ENCODE measurements at places on chromosomes 2 and 18.
A peak's percentile ranks its signal among the peaks of the same experiment; 100 is the strongest.

- no peak for DNase-seq
These were observed 147.0 kb upstream of the LHCGR start for GRCh38 chr2:48902521-48902920.

- no peak for DNase-seq
These were observed 233.1 kb upstream of the MEX3C start for GRCh38 chr18:51430538-51430937.

GRCh38 chr18:25561918-25562317, 210.0 kb upstream of the ZNF521 start:
- DNase-seq, result no peak

DNA sequence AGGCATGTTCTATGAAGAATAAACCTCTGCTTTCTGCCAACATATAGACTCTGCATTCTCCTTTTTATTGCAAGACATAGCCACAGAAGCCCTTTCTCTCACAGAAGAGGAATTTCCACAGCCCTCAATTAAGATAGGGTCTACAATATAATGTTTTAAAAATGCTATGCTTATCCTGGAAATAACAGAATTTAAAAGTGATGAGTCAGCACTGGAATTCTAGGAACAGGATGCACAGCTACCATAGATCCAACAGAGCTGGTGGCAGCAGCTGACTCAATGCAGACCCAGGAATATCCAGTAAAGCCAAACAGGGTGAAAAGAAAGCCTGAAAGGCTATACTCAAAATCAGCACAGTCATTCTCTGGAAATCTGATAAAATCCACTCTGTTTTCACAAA, 866.9 kb downstream of the TRIB2 start:
- DNase-seq, result no peak

DNA sequence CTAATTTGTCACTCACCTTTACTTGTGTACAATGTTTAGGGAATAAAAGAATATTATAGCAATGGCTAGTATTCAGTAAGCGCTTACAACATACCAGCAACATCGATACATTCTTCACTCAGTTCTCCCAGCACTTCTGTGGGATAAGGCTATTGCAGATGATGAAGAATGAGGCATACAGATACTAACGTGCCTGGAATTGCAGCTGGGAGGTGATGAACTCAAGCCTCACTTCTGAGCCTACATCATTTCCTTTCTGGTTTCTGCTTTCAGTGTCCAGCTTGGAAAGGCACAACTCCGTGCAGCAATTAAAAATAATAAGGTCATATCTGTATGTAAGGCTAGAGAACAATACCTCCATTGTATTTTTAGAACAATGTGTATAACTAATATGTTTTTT, 95.4 kb upstream of the AQP4 start:
- DNase-seq, result no peak

GRCh38 chr2:54574860-54575247, 118.7 kb downstream of the SPTBN1 start:
- DNase-seq, result no peak

- peak; percentile 29 for DNase-seq
These were observed 67.7 kb downstream of the EPAS1 start for GRCh38 chr2:46364797-46365457.

DNA sequence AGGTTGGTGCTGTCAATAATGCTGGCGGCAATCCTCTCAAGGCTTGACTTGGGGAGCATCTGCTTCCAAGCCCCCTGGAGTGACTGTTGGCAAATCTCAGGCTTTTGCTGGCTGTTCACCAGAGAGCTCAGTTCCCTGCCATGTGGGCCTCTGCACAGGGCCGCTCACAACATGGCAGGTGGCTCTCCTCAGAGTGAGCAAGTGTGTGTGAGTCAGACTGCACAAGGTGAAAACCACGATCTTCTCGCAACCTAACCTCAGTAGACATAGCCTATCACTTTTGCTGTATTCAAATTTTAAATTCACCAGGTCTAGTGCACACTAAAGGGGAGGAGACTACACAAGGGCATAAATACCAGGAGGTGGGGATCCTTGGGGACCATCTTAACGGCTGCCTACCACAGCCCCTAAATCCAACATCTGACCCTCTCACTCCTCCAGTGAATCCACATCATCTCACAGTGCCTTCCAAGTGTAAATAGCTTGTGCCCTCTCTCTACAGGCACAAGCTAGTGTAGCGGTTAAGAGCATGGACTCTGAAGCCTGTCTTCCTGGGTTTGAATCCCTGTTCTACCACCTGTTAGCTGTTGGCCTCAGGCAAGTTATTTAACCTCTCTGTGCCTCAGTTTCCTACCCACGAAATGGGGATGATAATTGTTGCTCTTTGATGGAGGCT, 187.7 kb upstream of the CXCR4 start:
- DNase-seq, result peak; percentile 62

- no peak for DNase-seq
These were observed 322.3 kb upstream of the EPAS1 start for GRCh38 chr2:45974762-45975408.

- DNase-seq, result no peak
These were observed 22.5 kb upstream of the BOK start for GRCh38 chr2:241535871-241536655.

DNA sequence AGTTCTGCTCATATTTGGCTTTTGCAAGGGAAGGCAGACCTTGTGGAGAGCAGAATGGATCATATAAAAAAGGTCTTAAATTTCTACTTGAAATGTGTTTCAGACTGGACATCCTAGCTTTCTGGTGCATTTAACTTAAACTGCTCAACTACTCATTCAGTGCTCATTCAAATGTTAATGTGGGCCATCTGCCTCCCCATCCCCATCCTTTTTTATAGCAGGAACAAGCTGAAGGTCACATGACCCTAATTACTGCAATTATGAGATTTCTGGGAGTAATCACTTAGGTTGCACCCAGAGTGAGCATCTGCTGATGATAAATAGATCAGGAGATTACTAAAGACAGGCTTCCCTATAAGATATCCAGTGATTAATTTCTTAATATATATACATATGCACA, 96.1 kb downstream of the MAP2 start:
- peak; percentile 65 for DNase-seq

DNA sequence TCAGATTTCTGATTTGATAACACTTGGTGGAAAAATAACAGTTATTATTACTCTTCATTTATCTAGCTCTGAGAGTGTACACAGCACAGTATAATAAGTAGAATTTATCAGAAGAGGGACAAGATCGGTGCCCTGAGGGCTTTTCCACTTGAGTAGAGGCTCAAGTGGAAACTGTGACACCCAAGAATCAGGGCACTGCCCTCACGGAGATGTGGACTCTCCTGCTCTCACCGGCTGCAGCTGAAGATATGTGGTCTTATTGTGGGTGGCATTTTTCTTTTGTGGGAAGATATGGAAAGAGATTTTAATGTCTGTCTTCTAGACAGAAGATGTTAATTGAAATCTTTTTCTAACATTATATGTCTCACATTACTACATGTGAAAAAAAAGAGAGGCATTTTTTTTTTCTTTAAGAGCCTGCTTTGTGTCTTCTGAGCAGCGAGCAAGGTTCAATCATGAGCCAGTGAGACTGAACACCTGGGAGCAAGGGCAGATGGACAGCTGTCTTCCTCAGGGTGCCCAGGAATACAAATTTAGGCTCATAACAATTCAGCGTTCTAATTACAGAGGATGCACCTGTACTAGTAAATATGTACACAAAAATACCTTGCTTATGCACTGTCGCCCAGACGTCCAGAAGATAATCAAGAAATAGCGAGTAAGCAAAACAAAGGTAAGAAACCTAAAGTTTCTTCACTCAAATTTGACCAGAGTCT, 1098.2 kb upstream of the FANCL start:
- no peak for DNase-seq

GRCh38 chr2:179861416-179862067, at the start of gene ZNF385B:
Gene ZNF385B, minus strand, starts transcription at chr2:179861612.
- peak; percentile 33 for DNase-seq

DNA sequence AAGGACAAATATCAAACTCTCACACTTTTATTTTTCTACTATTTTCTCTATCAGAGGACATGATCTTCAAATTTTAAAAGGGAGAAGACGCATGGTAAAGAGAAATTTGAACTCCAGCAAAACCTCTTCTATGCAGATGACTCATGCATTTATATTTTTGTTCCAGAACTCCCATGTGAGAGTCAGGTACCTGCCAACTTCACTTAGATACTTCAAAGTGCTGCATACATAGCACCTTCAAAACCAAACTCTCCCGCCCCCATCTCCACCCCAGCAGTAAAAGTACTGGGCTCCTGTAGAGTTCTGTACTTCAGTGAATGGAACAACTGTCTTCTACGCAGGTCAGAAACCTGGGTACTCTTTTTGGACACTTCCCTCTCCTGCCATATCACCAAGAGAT, 398.3 kb downstream of the TGIF1 start:
- no peak for DNase-seq

GRCh38 chr2:207905546-207905945, 119.8 kb downstream of the PLEKHM3 start:
- DNase-seq, result no peak

GRCh38 chr2:241112592-241112991, 10.5 kb upstream of the MTERF4 start:
- DNase-seq, result no peak

DNA sequence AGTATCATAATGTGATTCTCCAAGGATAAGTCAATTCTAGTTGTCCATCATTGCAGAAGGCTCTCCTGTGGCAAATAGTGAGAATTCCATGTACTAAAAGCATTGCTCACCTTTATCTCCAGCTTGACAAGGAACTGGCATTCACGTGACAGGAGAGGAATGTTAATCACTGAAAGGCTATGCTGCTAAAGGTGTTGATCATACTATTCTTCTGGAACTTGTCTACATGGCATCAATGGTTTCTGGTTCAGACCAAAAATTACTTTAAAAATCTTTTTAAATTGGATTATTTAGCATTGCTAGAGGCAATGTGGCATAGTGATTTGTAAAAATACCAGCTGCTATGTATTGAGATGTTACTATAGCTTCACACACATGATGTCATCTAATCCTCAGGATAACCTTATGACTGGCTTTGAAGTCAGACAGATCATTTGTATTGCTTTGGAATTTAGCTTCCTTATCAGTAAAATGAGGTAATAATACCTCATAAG, 414.4 kb downstream of the MTX2 start:
- DNase-seq, result no peak

DNA sequence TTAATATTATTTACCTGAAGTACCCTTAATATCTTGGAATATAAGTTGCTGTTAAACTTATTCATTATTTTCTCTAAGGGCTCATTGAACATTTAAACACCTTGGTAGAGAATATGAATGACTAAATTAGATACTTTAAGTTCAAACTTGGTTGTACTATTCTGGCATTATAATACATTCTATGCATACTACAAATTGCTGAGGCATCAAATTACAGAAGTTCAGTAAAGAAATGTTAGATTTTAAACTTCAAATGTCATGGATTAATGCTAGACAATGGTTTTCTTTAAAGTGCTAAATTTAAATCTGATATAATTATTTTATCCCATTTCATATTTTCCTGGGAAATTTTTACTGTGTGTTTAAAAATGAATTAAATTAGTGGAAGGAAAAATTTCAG, 63.1 kb downstream of the CDCA7 start:
- no peak for DNase-seq

DNA sequence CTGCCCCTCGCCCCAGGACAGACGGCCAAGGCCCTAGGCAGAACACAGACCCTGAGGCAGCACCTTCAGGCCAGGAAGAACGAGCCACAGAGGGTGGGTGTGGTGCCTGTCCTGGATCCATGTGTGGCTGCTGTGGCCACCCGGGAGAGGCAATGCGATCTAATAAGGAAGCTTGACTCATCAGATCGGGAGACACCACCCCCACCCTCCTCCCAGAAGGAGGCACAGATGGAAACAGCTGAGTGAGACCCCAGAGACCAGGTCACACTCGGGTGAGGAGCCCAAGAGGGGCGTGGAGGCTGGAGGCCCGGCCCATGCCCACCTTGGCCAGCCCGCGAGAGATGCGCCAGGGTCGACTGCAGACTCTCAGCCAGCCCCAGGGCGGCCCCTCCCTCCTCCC, 20.3 kb downstream of the KCNG2 start:
- no peak for DNase-seq

- no peak for DNase-seq
These were observed 79.5 kb downstream of the UPP2 start for GRCh38 chr2:158181171-158181570.

- DNase-seq, result no peak
These were observed 84.6 kb upstream of the SPTBN1 start for GRCh38 chr2:54371460-54372065.

Measured in COR-L47 (cell line).